T follicular helper cell (primary cell): ENCODE measurements at places on chromosomes 12 and 14.
A peak's percentile ranks its signal among the peaks of the same experiment; 100 is the strongest.

DNA sequence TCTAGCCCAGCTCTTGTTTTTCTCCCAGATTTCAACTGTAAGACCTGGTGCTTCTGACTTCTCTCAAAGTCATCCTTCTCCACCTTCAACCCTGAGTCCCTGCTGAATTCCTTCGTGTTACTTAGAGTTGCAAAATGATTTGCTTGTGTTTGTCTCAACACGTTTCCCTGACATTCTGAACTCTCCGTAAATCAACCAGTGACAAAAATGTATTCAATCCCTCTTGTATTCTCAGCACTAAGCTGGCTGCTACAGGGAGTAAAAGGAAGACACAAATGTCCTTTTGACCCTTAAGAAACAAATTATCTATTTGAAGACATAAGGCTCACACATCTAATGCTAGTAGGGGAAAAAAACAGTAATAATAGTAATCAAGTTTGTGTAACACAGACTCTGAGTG lies 514.0 kb upstream of the TMPO start:
- DNase-seq = no peak

DNA sequence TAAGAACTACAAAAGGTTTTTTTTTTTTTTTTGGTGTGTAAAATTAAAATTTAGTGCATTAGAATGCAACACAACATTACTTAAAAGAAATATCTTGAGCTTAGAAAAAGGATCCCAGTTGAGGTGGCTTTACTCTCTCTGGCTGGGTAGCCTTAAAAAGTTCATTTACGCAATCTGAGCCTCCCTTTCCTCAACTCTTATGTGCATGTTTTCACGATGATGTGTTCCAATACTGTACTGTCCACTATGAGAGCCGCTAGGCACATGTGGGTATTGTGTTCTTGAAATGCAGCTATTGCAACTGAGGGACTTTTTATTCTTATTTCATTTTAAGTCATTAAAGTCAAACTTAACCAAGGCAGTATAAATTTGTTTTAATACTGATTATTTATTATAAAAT lies 460.9 kb upstream of the SYT1 start:
- no peak for DNase-seq

DNA sequence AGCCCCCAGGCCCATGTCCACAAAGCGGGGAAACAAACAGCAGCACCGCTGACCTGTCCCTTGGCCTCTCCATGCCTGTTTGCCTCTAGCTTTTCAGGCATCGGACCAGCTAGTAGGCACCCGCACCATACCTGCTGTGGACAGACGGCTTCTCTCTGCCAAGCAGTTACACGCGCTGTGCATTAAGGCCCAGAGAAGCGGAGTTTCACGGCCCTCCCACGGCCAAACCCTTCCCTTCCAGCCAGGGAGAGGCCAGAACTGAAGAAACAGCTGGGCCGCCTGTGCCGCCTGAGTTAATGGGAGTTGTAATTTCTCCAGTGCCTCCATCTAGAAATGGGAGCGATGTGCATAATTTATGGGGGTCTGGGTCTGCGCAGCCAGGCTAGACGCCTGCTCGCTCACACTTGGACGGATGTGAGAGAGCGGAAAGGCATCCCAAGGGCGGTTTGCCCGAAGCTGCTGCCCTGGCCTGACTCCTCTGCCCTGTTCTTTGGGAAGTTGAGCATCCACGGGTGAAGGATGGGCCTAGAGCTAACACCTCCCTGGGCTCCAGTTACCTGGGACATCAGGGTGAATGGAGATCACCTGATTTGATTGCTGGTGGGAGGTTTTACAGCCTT lies 89.7 kb upstream of the BCL11B start:
- DNase-seq = no peak

DNA sequence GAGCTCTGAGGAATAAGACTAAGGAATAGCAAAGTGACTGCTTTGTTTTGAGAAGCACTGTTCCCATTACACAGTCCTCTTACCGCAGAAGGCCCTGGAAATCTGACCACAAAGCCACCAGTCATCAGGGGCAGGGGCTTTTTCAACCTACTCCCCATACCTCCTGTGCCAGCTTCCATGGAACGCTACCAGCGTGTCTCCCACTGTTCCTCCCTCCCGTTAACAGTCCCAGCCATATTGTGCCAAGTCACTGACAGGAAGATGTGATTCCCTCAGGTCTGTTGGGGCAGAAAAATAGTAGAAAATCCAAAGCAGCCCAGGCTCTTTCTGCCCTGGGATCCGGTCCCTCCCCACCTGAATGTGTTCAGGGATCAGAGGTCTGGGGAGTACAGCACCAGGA lies 46.6 kb upstream of the VPS33A start:
- no peak for DNase-seq

DNA sequence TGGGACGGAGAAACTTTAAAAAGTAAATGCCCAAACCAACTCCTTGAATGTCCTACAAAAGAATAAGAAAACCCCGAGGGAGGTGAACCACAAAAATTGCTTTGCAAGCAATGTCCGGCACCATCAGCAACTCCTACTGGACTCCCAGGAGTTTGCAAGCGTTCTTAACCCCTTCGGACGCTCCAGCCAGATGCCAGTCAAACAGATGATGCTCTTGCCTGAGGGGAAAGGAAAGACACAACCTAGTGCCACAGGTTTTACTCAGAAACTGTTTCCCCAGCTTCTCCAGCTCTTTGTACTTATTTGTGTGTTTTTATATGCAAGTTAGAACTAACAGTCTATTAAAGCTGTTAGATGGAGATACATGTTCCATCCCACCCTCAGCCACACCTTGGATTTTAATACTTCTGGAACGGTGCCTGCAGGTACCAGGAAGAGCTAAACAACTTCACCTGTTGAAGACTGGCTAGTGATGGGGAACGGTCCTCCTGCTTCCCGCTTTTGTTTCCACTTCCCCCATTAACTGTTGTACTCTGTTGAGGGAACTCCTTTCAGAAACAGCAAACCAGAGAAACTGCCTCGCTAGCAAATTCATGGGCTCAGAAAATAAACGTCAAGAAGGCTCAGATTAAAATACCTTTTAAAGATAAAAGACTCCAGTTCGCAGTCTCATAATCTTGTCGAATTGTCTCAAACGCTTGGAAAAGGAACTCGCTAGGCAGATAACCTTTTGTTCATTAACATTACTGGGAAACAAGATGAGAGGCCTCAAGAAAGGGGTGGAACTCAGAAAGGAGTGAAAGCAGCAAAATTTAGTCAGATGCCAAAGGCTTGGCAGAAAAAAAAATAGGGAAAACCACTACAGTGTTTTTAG lies 1.1 kb upstream of the FERMT2 start:
- no peak for DNase-seq

- DNase-seq = no peak
These were observed 321.9 kb downstream of the SYT1 start for GRCh38 chr12:79186506-79186905.

- no peak for DNase-seq
These were observed 292.5 kb downstream of the ATP23 start for GRCh38 chr12:58233886-58234285.

DNA sequence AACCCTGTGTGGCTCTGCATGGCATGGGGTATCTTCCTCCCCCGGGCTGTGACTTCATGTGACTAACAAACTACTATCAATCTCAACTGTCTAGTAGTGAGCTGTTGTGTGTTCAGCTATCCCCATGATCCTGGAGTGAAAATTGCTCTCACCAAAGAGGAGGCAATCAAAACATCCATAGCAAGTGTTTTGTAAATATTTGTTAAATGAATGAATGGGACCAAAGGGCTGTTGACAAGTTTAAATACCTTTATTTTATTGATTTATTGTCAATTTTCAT lies 138.1 kb upstream of the CPM start:
- no peak for DNase-seq

- no peak for DNase-seq
These were observed 126.6 kb upstream of the LRIG3 start for GRCh38 chr12:59046763-59047534.

DNA sequence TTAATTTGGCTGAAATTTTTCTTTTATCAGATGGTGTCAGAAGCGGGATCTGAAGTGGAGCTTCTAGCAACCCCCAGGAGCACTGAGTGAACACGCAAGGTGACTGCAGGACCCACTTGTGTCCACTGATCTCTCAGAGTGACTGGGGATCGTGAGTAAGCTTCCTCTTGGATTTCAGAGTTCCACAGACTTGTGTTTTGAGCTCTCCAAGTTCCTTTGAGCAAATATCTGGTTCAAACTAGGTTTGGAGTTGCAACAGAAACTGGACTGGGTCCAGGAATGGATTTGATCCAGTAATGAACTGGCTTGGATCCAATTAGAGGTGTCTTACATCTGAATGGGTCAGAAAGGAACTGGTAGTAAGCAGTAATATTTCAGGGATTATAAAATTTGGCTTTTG lies 24.7 kb upstream of the B4GALNT1 start:
- no peak for DNase-seq

DNA sequence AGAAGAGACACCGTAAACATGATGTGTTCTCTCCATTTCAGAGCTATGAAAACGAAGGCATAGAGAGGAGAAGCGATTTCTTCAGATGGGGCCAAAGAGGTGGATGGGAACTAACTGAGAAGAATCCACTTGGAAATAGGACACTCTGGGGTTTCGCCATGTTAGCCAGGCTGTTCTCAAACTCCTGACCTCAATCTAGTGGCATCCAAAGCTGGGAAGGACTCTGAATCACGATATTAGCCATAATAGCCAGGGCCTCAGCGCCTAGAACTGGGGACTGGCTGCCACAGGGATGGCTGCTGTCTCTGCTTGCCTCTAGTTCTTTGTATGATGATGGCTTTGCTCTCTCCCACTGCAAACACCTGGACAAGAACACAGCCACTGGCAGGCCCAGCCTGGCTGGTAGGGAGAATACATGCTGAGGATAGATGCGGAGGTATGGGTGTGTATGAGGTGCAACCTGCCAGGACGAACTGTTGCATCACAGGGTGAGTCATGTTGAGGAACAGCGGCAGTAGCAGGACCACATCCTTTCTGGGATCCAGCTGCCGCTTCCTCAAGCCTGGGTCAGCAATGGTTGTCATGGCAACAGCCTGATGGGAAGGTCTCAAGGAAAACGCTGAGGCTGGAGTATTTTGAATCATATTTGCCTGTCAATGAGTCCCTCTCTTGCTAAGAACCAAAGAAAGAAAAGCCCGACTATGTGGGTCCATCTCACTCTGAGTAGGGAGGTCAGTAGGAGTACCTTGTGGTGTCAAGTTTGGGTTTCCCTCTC lies 31.1 kb downstream of the CCDC177 start:
- no peak for DNase-seq

GRCh38 chr14:51180577-51180976 lies 59.5 kb upstream of the TMX1 start:
- DNase-seq = no peak

- no peak for DNase-seq
These were observed 2.7 kb upstream of the GPR132 start for GRCh38 chr14:105067969-105068301.

GRCh38 chr14:34224221-34224620 lies 237.8 kb downstream of the SPTSSA start:
- DNase-seq = no peak

- DNase-seq = no peak
These were observed 520 bp downstream of the CSRP2 start for GRCh38 chr12:76878099-76878898.

DNA sequence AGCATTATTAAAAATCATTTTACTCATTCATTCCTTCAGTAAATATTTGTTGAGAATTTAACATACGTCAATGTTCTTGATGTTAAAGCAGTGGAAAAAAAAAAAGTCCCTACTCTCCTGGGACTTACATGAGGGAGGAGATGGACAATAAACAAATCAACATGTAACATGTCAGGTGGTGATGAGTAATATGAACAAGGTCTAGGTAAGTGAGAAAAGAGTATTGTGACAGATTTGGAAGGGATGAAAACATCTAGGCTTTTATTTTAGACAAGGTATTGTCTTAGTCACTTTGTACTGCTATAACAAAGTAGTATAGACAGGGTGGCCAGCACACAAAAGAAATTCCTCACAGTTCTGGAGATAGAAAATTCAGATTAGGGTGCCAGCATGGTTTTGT lies 167.2 kb downstream of the FSCB start:
- DNase-seq = no peak

DNA sequence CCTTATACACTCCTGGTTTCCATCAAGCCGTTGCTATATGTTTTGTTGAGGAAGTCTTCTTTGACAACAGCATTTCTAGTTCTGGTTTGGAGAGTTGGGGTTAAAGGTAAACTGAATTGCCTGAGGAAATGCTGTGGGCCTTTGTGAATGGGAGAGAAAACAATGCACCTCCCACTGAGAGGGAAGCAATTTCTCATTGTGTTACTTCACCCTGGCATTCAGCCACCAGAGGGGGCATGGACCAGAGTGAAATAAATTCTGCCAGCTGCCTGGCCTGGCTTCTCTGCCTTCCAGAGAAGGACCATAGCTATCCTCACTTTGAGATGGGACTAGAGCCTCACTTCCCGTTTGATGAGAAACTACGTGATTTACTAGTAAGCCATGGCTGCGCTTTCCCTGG lies 475.3 kb downstream of the EGLN3 start:
- DNase-seq = no peak

- DNase-seq = no peak
These were observed 40.2 kb upstream of the FBRSL1 start for GRCh38 chr12:132449565-132450417.

- DNase-seq = no peak
These were observed 580.5 kb downstream of the AACS start for GRCh38 chr12:125645724-125646123.

- DNase-seq = peak; percentile 25
These were observed 32.2 kb upstream of the GNG2 start for GRCh38 chr14:51828017-51828797.

- DNase-seq = no peak
These were observed 62.5 kb downstream of the BCL2L14 start for GRCh38 chr12:12133259-12133658.

DNA sequence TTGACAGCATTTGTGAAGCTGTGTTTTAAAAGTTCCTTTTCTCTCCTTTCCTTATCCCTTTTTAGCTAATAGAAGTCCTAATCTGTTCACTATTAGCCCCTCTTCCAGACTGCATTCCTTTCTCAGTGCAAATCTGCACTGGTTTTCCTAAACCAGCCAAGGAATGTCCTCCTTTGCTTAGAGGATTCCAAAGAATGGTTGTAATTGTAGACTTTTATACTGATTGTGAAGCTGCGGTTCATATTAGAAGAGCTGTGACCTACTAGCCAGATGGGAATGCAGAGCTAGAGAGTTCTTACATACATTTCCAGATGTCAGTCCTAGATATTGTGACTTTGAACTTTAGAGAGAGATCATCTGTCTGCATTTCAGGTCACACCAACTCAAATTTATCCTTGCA lies 79.8 kb downstream of the MYRFL start:
- no peak for DNase-seq

DNA sequence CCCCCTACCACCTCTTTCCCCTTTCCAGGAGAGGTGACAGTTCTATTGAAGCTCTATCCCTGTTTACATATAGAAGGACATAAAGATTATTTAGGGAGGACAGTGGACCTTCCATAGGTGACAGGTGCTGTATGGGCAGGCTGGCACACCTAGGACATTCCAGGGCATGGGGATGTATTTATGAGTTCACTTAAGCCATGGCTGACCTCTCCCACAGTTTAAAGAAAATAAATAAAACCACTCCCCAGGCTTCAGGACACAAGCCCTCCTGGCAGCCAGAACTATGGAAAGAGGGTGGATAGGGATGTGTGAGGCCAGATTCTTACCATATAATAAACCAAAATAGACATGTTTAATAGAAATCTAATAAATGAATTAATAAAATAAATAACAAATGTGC lies 85.6 kb upstream of the HOXC13 start:
- DNase-seq = no peak
